Right ventricle myocardium inferior (tissue), 1 donor: ENCODE measurements at places on chromosomes 11 and 22. TPM values are rescaled to one million over a fixed set of nuclear protein-coding genes. Genes with fewer than 3 reads are reported as not detected.

The TYR gene
- not detected for total RNA-seq

The ARL2 gene
- 131 TPM for total RNA-seq

The DUSP8 gene
- total RNA-seq: 10.5 TPM

The MMP12 gene
- total RNA-seq: not detected
